ENCODE measurements at places on chromosomes 16 and 17.

GRCh38 chr17:46727572-46728348 is 90.7 kb downstream of the WNT3 start:
- DNase-seq, result no peak

DNA sequence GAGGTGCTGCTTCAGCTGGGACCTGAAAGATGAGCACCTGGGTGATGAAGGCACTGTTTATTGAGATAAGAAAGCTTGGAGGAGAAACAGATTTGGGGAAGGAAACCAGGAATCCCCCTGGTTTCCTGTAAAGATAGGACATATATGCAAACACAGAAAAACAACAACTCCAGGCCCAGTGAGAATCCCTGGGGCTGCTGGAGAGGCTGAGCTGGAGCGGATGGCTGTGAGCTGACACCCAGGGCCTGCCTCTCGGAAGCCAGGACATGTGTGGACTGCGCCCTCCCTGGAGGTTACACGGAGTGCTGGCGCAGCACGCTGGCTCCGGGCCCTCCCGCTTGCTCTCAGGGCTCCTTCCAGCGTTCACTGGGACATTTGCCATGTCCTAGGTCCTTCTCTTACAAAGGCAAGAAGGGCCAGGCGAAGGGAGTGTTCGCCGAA is 57.5 kb downstream of the CYB5B start:
- DNase-seq, result no peak

DNA sequence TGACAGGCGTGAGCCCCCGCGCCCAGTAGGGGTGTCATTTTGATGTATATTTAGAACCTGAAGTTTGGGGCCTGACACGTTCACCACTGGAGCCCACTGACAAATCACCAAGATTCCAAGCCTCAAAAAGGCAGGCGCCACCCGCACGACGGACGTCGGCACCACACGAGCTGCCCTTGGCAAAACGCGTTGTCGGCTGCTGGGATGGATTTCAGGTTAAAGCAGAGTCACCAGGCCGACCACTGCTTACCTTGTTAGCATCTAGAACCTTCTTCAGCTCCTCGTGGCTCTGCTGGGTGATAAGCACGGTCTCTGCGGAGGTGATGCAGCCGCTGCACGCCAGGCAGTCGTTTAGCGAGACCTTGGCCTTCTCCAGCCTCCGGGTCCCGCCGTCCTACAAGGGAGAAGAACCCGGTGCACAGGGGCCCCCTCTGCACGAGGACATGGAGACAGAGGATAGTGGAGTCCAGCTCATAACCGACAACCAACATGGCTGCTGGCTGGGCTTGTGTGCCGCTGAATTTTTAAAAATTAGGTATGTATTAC is 3.8 kb downstream of the CIAO3 start:
- DNase-seq, result no peak

DNA sequence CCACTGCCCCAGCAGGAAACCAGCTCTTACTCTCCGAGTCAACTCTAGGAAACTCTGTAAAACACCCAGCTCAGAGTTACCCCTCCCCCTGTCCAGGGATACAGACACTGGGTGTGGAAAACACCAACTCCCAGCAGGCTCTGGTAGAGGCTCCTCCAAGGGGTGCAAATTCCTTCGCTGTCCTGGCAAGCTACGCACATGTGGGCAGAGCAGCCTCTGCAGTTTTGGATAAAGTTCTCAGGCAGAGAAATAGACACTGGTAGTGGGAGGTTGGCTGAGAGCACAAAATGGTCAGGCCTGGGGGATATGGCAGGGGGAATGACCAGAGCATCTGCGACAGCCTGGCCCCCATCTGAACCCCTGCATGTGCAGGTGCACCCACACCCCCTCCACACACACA is 146.9 kb upstream of the SDK2 start:
- DNase-seq, result no peak

DNA sequence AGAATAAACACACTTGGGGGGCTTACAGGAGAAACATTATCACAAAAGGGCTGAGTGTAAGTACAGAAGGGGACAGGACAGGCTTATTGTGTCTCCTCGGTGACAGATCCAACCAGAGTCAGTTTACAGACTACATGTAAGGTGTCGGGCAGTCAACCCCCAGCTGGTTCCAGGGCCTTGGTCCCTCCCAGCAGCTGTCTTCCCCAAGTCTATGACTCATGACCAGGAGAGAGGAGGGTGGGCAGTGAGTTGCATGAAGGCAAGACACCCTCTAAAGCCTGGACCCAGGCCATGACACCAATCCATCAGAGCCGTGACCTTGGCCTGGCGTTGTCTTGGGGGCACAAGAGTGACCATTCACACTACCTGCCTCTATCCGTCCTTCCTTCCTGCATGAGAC is 276.2 kb upstream of the CCL2 start:
- DNase-seq, result no peak

DNA sequence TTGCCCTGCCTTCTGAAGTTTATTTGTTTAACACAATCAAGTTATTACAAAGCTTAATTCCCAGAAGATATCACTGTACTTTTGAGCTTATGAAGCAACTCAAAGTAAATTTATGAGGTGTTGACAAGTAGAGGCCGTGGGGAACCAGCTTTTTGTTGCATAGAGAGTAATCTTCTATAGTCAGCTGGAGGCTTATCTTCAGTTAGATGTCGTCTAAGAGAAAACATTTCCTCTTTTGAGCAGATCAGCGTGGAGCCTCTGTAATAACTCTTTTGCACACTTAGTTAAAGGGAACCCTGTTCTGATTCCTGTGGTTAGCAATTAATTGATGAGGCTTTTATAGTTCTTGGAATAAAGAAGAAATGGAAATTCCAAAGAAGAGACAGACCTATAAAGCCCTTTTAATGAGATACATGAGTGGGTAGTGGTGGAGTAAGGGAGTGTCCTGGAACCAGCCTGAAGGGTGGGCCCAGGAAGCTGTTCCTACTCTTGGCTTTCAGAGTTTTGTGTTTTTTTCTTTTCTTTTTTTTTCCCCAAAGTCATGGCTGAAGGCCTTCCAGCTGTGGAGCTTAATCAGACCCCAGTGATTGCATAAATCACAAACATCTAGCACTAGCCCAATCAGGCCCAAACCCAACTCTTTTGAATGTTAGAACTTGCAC is 28.9 kb upstream of the MAP3K14 start:
- DNase-seq, result peak; percentile 52

DNA sequence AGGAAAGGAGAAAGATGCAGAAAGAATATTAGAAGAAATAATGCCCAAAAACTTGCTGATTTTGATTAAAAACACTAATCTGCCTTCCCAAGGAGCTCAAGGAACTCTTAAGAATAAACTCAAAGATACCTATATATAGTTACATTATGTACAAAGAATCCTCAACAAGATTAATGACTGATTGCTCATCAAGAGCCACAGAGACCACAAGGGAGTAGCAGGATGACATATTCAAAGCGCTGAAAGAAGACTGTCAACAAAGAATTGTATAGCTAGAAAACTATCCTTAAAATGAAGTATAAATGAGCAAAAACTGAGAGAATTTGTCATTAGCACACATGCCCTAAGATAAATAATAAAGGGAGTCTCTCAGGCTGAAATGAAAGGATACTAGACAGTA is 6.2 kb downstream of the LPCAT2 start:
- peak; percentile 16 for DNase-seq

DNA sequence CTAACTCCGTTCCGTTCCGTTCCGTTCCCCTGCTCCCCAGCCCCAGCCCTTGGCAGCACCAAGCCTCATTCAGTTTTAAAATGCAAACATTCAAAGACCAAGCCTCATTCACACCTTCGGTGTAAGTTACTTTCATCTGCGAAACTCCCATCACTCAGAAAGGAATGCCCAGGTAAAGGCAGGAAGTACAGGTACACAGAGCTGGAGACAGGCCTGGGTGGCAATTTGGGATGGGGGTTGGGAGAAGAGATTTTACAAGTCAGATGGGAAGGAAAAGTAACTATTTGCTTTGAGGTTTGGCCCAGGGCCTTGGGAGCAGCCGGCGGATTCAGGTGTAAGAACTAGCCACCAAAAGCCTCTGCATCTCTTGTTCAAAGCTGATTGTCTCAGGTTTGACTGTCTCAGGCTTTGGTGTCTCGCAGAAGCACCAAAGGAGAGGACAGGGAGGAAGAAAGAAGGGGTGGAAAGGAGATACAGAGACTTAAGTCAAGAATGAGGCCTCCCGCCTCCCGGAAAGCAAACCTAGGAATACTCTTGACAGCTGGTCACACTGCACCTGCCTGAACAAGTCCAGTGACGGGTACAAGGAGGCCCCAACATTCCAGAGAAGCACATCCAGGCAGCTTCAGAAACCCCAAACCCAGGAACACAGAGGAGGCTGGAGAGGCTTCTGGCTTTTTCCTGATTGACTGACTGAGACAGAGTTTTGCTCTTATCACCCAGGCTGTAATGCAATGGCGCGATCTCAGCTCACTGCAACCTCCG is 54.7 kb downstream of the NXN start:
- DNase-seq, result no peak

- no peak for DNase-seq
These were observed 1.9 kb downstream of the RAP1GAP2 start for GRCh38 chr17:2798188-2798587.

- peak; percentile 84 for DNase-seq
These were observed 70.4 kb downstream of the KSR1 start for GRCh38 chr17:27526604-27527002.

DNA sequence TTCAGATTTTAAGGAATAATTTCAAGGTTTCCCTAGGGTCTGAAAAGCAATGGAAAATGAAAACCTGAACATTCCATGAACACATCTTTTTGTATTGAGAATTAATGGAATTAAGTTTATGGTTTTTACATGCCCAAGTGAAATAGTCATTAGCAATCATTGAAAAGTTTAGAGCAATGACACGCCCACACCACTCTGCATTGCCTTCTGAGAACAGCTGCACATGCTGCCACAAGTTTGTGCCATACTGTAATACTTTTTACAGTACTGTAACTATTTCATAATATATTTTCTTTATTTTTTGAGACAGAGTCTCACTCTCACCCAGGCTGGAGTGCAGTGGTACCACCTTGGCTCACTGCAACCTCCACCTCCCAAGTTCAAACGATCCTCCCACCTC is 345.2 kb upstream of the PMFBP1 start:
- no peak for DNase-seq

GRCh38 chr17:29645515-29646051 is 22.9 kb upstream of the CORO6 start:
- peak; percentile 80 for DNase-seq

GRCh38 chr16:87447323-87447722 is 45.5 kb downstream of the ZCCHC14 start:
- no peak for DNase-seq

GRCh38 chr17:835263-835662 is 53.1 kb downstream of the MRM3 start:
- DNase-seq, result no peak

DNA sequence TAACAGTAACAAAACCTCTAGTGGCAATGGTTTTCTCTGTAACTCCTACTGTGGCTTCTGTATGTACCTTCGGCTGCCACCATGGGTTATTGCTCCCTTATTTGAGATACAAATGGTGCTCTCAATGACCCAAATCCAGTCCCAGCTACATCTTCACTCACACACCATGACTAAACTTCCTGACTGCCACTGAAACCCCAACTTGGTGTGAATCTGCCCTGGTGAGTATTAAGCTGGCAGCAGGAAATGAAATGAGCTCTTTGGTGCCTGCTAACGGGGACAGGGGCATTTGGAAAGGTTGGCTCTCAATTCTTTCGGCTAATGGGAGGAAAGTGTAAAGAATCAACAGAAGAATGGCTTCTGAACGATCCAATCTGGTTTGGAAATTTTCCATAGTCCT is 7.5 kb upstream of the SLC35B1 start:
- DNase-seq, result no peak

- DNase-seq, result no peak
These were observed 107.9 kb downstream of the RAP1GAP2 start for GRCh38 chr17:2904135-2904534.
